ENCODE measurements at places on chromosomes 3 and 15. TPM values are rescaled to one million over a fixed set of nuclear protein-coding genes. Genes with fewer than 3 reads are reported as not detected.

SLC22A14 gene
- total RNA-seq: not detected

LSAMP gene
- total RNA-seq: 3.8 TPM

TMEM212 gene
- total RNA-seq: not detected

STRIT1 gene
- total RNA-seq: 0.38 TPM

CYP19A1 gene
- total RNA-seq: not detected

PCOLCE2 gene
- total RNA-seq: 12.6 TPM

ROPN1B gene
- 0.36 TPM for total RNA-seq

GPR171 gene
- total RNA-seq: not detected

CFAP91 gene
- total RNA-seq: 5.4 TPM

LMOD3 gene
- total RNA-seq: not detected

PLAAT1 gene
- 3.4 TPM for total RNA-seq

CLSTN2 gene
- 0.52 TPM for total RNA-seq

ABHD14A gene
- total RNA-seq: 1.8 TPM

SLC2A2 gene
- not detected for total RNA-seq

TEX55 gene
- not detected for total RNA-seq

ANKDD1A gene
- total RNA-seq: 5.7 TPM

BTLA gene
- not detected for total RNA-seq

IGSF11 gene
- total RNA-seq: 1.6 TPM

PLA2G4E gene
- not detected for total RNA-seq

CCR5 gene
- total RNA-seq: not detected

NPRL2 gene
- 25.0 TPM for total RNA-seq

BNC1 gene
- total RNA-seq: 0.99 TPM

TMEM158 gene
- 35.5 TPM for total RNA-seq

DYNLT2B gene
- total RNA-seq: 10.9 TPM

ANKUB1 gene
- not detected for total RNA-seq

TMC3 gene
- total RNA-seq: not detected
